SK-N-SH (cell line): ENCODE measurements at places on chromosomes 11 and 22. TPM values are rescaled to one million over a fixed set of nuclear protein-coding genes. Genes with fewer than 3 reads are reported as not detected.
A peak's percentile ranks its signal among the peaks of the same experiment; 100 is the strongest.

Gene SERGEF
- polyA plus RNA-seq, result 20.6 and 23.1 TPM in 2 replicates

Gene ZP1
- not detected in 2 replicates for polyA plus RNA-seq

Gene SCGB1C1
- polyA plus RNA-seq, result not detected in 2 replicates

DNA sequence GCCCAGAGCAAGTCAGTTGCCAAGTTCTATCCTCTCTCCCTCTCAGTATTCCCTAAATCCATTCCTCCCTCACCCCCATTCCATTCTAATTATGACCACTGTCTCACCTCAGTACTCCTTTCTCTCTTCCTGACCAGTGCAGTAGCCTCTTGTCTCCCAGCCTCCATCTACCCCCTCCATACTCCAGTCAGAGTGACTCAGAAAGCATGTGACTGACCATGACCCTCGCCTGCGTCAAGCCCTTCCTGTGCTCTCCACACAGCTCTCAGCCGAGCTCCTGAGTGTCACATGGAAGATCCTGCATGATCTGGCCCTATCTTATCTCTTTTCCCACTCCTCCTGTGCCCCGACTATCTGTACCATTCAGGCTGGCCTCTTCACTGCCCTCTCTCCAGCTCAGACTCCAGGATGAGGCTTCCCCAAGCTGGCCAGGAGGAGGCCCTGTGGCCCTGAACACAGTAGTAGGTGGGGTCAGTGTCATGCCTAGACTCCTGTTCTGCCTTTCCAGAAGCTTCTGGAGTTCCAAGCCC lies 42.6 kb downstream of the NEU3 start:
- H3K36me3 ChIP-seq, result no peaks in the 10 kb centered on the region
- no peaks in the 10 kb centered on the region for H3K27me3 ChIP-seq
- H3K27ac ChIP-seq, result peak overlapping the region; percentile 52
- no peak for DNase-seq
- H3K4me3 ChIP-seq, result no peak overlapping the region

DNA sequence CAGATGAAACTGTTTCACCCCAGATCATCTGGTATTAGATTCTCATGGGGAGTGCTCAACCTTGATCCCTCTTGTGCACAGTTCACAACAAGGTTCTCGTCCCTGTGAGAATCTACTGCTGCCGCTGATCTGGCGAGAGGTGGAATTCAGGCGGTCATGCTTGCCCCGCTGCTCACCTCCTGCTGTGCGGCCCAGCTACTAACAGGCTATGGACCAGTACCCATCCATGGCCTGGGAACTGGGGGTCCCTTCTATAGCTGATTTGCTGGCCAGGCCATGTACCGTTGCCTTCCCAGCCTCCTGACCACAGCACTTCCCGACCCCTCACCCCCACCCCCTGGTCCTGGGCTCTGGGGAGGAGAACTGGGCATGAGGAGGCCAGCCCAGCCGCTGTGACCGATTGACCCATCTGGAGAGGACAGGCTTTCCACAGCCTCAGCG lies 2.6 kb downstream of the PHLDA2 start:
- H3K4me3 ChIP-seq, result no peak overlapping the region
- H3K27ac ChIP-seq, result no peak overlapping the region
- H3K4me1 ChIP-seq, result no peaks in the 10 kb centered on the region
- H3K36me3 ChIP-seq, result no peaks in the 10 kb centered on the region
- no peak for DNase-seq

- H3K4me3 ChIP-seq, result no peak overlapping the region
- no peaks in the 10 kb centered on the region for H3K36me3 ChIP-seq
- no peaks in the 10 kb centered on the region for H3K27me3 ChIP-seq
- H3K4me1 ChIP-seq, result no peaks in the 10 kb centered on the region
These were observed 427.9 kb downstream of the JRKL start for GRCh38 chr11:96817482-96818399.

DNA sequence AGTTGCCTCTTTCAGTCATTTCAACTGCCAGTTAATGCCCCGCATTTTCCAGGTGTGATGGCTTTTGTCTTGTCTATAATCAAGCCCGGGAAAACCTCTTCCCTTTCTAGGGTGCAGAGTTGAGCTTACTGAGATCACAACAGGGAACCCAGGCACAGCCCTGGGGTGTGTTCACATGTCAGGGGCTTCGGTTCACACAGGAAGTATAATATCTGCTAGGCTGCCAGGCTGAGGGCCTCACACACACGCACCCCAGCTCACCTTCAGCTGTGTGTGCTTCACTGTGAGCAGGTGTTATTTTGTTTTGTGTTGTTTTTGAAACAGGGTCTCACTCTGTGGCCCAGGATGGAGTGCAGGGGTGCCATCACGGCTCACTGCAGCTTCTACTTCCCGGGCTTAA lies 9.7 kb upstream of the SOX10 start:
- no peaks in the 10 kb centered on the region for H3K27me3 ChIP-seq
- no peaks in the 10 kb centered on the region; the same call in 1 of the 2 replicates for H3K4me1 ChIP-seq
- H3K4me3 ChIP-seq, result no peak overlapping the region
- no peaks in the 10 kb centered on the region for H3K36me3 ChIP-seq
- no peak for DNase-seq

DNA sequence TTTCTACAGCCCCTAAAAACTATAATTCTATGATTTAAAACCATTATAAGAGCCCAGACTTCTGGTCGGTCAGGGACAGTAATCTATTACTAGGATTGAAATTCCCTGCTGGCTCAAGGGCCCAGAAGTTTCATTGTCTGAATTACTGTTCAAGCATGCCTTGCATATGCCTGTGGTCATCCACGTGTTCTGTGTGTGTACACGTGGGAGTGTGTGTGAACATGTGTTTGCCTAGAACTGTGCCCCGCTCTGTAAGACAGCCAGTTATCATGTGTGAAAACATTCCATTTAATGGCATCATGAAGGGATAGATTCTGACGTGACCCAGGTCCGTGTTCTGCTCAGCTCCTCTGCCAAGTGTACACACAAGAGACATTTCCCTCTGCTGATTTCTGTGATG lies 189.3 kb upstream of the NECTIN1 start:
- no peaks in the 10 kb centered on the region for H3K36me3 ChIP-seq
- H3K27me3 ChIP-seq, result peaks cover 8% of the 10 kb centered on the region; the same call in 1 of the 2 replicates

DNA sequence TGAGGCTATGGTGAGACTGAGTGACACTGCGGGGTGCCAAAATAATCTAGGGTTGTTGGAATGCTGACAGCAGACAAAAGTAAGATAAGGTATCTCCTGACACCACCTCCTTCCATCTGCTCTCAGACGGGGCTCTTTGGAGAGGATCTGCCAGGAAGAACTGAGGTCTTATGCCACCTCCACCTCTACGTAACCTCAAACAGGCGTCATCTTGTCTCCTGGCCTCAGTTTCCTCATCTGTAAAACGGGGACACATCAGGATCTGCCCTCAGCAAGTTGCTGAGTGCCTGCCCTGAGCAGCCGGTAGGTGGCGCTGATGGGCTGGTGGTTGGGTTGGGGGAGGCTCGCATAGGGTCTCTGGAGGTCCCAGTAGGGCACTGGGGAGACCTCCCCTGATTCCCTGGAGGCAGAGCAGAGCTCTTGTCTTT lies 1.7 kb upstream of the MYEOV start:
- peaks cover 10% of the 10 kb centered on the region; the same call in 1 of the 2 replicates for H3K4me1 ChIP-seq
- no peak overlapping the region for H3K27ac ChIP-seq
- DNase-seq, result no peak
- H3K36me3 ChIP-seq, result no peaks in the 10 kb centered on the region
- no peak overlapping the region for H3K4me3 ChIP-seq
